ENCODE measurements at places on chromosomes 13 and 19.

GRCh38 chr19:31351855-31352195 is 2.6 kb upstream of the TSHZ3 start:
- no peak for DNase-seq

DNA sequence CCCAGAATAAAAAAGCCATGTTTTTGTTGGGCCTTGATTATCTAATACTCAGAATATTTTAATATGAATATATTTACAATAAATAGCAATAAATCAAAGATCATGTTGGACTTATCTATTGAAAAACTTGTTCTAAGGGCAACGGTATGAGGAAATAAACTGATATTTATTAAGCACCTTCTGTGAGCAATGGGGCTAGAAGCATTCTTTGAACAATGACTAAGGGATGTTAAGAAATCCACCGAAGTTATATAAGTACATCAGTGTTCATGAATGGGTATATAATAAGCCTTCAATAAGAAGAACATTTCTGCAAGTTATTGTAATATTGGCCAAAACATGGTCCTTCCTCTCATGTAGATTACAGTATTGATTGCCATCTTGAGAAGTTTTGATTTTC is 221.8 kb downstream of the OXGR1 start:
- DNase-seq = no peak

DNA sequence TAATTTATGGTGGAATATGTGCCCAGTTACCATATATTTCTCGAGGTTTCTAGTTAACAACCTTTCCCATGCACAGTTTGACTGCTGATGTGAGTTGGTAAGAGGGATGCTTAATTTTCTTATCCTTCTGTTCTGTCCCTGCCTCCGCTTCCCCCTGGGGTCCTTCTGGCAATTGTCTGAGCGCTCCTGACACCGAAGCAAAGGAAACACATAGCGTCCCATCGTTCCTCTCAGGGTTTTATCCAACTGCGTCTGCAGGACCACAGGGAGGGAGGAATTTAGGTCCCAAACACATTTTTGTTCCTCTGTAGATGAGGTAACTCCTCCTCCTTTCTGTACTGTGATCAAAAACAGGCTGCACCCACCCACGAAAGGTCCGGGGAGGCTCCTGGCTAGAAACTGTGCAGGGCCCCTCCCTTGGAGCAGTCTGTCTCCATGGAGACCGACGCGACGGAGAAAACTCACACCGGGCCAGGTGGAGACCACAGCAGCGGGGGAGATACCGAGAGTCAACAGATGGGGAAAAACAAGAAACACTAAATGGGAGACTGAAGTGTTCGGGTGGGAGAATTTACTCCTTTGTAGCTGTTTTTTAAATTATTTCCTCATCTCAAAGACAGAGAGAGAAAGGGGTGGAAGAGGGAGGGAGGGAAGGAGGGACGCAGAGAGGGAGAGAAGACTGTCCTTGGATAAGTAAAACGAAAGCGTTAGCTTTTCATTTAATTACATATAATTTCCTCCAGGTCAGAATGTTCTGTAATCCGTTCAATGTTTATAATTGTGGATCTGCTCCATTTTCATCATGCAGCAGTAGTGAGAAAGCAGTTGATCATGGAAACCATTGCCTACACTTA is 191.8 kb upstream of the NBEA start:
- DNase-seq = no peak

DNA sequence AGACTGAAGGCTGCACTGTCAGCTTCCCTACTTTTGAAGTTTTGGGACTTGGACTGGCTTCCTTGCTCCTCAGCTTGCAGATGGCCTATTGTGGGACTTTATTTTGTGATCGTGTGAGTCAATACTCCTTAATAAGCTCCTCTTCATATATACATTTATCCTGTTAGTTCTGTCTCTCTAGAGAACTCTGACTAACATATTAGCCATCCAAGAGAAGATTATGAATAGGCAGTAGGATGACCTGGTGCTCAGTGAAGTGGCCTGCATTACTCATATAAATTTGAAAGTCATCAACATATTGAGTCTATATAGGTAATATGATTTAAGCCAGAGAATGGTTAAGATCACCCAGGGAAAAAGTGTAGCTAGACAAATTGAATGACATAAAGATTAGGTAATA is 136.3 kb upstream of the UFM1 start:
- DNase-seq = no peak

DNA sequence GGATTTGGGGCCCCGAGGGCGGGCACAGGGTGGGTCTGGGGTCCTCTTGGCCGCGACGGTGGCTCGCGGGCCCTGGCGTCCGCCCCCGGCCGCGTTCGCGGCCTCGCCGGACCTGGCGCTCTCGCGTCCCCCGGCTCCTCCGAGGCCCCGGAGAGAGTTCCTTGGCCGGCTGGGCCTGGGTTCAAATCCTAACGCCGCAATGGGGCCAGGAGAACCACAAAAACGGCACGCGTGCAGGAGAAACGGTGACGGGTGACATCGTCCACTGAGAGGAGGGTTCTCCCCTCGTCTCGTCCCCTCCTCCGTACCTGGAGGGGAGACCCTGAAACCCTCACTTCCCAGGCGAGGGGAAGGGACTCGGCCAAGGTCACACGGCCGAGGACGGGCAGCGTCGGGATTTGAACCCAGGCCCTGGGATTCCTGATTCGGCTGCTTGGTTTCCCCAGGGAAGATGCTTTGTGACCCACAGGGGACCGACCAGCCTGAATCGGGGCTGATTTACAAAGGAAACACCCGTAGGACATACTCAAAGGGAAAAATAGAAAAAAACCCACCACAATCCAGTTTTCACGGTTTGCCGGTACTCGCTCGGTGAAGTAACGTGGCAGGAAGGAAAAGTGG is 624 bp downstream of the SAFB start:
- DNase-seq = no peak

DNA sequence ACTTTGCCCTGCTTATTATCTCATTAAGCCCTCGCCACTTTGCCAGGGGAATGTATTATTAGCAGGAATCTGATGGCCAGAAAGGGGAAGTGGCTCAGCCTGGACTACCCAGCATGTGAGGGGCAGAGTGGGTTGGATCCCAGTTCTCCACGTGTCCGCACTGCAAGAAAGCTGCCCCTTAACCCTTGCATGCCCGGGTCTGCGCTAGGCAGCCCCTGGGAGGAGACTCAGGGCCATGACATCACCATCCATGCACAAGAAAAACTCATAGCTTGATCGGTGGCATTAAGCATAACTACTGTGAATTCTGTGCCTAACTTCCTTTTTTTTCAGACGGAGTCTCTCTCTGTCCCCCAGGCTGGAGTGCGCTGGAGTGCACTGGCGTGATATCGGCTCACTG is 8.9 kb downstream of the CACNG8 start:
- no peak for DNase-seq

- no peak for DNase-seq
These were observed 93.9 kb downstream of the UBL3 start for GRCh38 chr13:29756506-29756905.

GRCh38 chr19:3350014-3350663 is 16.2 kb upstream of the NFIC start:
- DNase-seq = no peak

DNA sequence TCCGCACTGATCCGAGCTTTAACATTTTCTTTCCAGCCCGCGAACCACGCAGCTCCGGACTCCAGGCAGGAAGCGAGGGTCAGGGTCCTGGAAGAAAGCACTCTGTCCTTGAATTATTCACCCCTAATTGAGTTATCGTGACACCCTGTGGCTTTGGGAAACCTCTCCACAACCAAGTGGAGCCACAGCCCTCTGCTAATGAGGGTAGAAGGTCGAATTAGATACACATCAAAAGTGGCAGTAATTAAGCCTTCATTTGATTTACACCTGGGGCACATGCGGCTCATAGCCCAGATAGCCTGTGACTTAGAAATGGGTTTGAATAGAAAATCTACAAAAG is 15.9 kb upstream of the RNF17 start:
- no peak for DNase-seq

- DNase-seq = no peak
These were observed 190.3 kb downstream of the SLITRK1 start for GRCh38 chr13:83691966-83692365.
